ENCODE measurements at places on chromosomes 1 and 21. TPM values are rescaled to one million over a fixed set of nuclear protein-coding genes. Genes with fewer than 3 reads are reported as not detected.

The GPR161 gene
- 0.10 TPM for total RNA-seq

The GNG4 gene
- 0.10 TPM for total RNA-seq

The MPL gene
- total RNA-seq: 2.3 TPM

The OR6P1 gene
- total RNA-seq: not detected

The SELP gene
- 17.0 TPM for total RNA-seq

The TNFRSF4 gene
- 3.3 TPM for total RNA-seq

The NUAK2 gene
- total RNA-seq: 34.2 TPM
